HS-27A (cell line): ENCODE measurements at places on chromosomes 16 and 17.

GRCh38 chr17:32882734-32883133 lies 5.8 kb upstream of the MYO1D start:
- no peak for DNase-seq

- no peak for DNase-seq
These were observed 5.5 kb downstream of the SEC14L1 start for GRCh38 chr17:77146246-77146632.

- DNase-seq = no peak
These were observed 2.3 kb upstream of the ACTG1 start for GRCh38 chr17:81514739-81515529.

DNA sequence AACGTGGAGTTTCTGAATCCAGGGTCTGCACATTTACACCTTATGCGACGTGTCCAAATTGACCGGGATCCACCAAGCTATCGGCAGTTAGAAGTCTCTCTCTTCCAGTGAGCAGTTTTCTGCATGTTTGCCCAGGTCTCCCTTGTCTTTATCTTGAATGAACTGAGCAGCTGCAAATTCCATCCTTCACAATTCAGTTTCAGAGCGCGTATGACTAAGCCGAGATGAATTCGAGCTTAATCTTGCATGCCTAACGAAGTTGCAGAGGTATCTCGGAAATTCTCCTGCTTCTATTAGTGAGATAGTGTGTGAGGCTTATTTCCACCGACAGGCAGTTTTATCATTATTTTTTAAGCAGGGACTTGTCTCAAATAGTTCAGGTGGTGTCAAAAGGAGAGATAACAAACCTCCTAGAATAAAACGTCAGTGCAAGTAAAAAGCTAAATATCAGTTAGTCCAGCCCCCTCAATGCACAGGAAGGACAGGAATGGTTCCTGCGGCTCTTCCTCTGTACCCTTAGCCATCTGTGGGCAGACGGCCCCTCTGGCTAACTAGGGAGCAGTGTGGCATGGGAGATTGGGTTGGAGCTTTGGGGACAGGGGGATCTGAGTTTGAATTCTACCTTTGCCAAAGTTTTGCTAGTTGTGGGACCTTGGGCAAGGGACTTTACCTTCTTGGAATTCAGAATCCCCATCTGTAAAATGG lies 93.0 kb upstream of the GPR139 start:
- DNase-seq = no peak

GRCh38 chr17:9024497-9024896 lies 3.2 kb downstream of the NTN1 start:
- DNase-seq = no peak

DNA sequence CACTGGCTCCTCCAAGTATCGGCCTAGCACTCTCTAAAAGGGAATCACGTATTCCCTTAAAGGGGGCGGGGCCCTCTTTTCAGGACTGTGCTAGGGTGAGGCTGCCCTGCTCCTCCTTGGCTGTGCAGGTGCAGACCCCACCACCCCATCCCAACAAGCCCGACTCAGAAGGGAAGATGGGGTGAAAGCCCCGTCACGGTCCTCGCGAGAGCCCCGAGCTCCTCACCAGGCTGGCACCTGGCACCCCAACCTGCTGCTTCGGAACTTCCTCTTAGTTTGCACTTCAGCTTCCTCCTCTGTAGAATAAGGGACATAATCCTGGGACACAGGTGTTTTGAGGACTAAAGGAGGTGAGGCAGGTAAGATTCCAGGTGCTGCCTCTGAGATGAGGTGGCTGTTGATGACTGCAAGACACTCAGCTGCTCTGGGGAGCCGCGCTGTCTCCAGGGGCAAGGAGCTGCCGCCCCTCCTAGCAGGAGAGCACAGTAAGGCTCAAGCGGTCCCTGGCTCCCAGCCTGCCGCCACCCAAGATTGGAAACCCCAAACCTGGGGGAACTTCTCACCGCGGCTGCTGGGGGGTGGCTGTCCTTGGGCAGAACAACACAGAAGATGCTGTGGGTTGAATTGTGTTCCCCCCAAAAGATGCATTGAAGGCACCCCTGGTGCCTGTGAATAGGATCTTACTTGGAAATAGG lies 88.8 kb downstream of the MGAT5B start:
- DNase-seq = no peak
